HFFc6 (cell line): ENCODE measurements at places on chromosomes 7 and 10. TPM values are rescaled to one million over a fixed set of nuclear protein-coding genes. Genes with fewer than 3 reads are reported as not detected.

- no peak for DNase-seq
These were observed 1.8 kb downstream of the TMEM225B start for GRCh38 chr7:99599836-99600235.

LIPJ gene
- not detected in 3 replicates for total RNA-seq

DNA sequence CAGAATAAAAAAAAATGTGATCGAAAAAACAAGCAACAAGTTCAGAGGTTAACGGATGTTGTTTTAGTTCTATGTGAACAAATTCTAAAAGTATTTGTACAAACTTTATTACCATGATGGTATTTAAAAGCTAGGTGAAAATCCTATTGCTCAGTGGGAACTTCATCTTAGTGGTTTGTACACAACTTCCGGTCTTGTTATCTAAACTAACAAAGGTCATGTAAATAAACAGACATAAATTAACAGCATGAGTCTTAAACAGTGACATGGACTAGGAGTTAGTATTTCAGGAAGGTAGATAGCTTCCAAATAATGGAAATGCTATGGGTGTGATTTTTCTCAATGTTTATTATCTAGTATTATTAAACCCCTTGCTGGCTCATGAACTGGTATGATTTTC, 83.8 kb downstream of the SPAG6 start:
- DNase-seq: peak; percentile 19

MBL2 gene
- not detected in 3 replicates for total RNA-seq

DNA sequence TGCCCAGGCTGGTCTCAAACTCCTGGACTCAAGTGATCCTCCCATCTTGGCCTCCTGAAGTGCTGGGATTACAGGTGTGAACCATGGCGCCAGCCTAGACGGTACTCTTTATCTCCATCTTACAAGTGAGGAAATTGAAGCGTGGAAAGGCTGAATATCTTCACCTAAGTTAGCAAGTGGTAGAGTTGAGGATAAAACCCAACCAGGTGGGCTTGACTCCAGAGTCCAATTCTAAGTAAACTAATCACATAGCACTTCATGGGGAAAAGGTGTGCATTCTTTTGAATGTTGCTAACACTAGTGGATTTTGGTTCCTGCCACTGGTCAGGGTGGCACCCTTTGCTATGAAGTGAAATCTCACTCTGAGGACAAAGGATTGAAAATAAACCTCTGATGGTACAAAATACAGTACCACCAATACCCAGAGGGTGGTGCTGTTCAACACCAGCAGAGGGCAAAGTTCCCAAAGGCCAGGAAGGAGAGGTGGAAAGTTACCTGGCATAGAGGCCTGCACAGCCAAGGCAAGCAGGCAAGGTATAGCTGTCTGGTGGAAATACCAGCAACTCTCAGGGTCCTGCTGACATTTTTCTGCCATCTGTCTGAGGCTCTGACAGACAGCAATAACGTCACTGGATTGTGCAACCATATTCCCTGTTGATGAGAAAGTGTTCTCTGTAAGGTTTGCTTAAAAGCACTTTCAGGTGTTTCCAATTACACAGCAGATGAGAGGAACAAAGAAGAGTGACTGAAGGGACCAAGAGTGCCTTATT, 17.6 kb downstream of the ZDHHC16 start:
- DNase-seq: peak; percentile 50

GRCh38 chr7:85150624-85151023, 36.2 kb downstream of the SEMA3D start:
- DNase-seq: no peak

ZNF273 gene
- total RNA-seq: 1.5 to 1.9 TPM (median 1.5 TPM) in 3 replicates

- DNase-seq: no peak
These were observed 1.9 kb downstream of the TET1 start for GRCh38 chr10:68561865-68562649.

DNA sequence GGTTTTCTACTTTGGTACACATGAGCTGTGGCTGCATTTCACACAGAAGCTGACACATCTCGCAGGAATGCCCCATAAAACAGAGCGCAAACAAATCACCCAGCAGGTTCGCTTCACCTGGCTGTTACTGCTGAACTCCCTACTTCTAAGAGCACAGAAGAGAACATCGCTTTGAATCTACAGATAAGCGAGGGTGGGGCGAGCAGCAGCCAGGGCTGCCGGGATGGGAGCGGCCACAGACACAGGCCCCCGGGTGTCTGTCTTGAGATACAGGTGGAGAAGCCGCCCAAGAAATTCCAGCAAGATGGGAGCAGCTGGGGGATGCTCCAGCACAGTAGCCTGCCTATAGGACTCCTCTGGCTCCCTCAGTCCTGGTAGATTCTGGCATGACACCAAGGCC, 27.4 kb downstream of the OGDHL start:
- DNase-seq: no peak

CADPS2 gene
- total RNA-seq: not detected in 3 replicates

- DNase-seq: no peak
These were observed 296.4 kb upstream of the MKLN1 start for GRCh38 chr7:131031099-131031868.

DNA sequence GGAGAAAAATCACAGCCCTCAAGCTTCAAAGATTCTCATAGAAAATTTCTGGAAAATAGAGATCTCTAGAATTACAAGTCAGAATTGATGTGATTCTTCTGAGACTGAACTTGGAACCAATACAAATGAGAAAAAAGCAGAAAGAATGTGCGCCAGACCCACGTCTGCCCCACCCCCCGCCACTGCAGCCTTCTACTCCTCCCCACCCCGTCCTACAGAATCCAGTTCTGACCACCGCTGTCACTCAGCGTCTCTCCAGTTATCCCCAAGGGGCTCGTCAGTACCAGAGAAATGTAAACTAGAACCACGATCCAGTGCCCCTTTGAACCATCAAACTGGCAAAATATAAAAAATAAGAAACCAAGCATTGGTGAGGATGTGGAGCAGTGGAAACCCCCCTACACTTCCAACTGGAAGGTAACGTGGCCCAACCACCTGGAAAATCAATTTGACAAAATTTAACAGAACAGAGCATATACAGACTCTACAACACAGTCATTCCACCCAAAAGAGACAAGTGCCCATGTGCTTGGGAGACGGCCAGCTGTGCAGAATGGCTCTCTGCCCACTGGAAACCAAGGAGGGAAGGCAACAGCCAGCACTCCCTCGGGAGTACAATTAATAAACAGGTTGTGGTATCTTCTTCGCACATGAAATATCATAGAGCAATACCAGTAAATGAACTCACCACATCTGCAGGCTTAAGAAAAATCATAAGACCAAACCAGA, 397.9 kb downstream of the TNS3 start:
- DNase-seq: no peak

DNA sequence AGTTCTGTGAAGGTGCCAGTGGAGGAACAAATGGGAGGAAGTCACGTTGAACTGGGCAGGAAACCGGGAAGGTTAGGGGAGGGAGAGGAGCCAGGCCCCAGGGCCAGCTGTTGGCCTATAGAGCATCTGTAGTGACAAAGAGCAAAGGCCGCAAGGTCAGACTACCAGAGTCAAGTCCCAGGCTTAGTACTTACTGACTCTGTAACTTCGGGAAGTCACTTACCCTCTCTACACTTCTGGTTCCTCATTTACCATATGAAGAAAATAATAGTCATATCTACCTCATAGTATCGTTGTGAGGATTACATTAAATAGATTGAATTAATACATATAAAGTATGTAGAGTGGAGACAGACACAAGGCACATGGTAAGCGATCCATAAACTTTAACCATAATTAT, 101.8 kb upstream of the FZD1 start:
- DNase-seq: no peak

GRCh38 chr10:29900865-29901264, 158.5 kb downstream of the JCAD start:
- DNase-seq: no peak

- DNase-seq: no peak
These were observed 54.4 kb upstream of the SEC61G start for GRCh38 chr7:54813398-54813797.

MRLN gene
- total RNA-seq: not detected in 3 replicates

DNA2 gene
- total RNA-seq: 5.2 to 8.8 TPM (median 7.0 TPM) in 3 replicates

CLRN3 gene
- total RNA-seq: not detected in 3 replicates

PLCE1 gene
- 0.41 to 0.51 TPM (median 0.46 TPM) in 3 replicates for total RNA-seq

- no peak for DNase-seq
These were observed 60.5 kb downstream of the PWWP2B start for GRCh38 chr10:132457328-132458070.

ADAP1 gene
- 0.64 to 1.6 TPM (median 0.86 TPM) in 3 replicates for total RNA-seq

ZP3 gene
- total RNA-seq: 22.0 and 30.4 TPM in 2 replicates

DNA sequence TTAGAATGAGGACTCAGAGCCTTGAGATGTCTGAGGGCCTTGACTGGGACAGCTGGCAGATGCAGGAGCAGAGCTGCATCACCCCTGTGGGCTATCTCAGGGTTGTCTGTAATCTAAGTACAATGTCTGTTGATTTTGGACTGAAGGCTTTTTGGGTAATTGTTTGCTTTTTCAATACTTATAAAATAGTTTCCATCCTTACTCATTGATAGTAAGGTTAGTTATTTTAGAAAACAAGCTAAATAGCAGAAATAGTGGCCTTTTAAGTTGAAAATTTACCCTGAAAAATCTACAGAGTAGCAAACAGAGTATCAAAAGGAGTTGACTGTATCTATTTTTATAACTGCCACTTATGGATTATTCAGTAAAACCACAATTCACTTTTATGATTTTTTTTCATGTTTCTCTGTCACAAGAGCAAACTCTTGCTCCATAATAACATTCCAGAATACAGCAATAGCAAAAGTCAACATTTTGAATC, 179.7 kb downstream of the CFTR start:
- no peak for DNase-seq

GPAM gene
- total RNA-seq: 11.7 to 14.7 TPM (median 12.9 TPM) in 3 replicates

SSC4D gene
- 0.69 to 1.0 TPM (median 0.96 TPM) in 3 replicates for total RNA-seq

TCAF2 gene
- 1.3 to 1.9 TPM (median 1.7 TPM) in 3 replicates for total RNA-seq

DNA sequence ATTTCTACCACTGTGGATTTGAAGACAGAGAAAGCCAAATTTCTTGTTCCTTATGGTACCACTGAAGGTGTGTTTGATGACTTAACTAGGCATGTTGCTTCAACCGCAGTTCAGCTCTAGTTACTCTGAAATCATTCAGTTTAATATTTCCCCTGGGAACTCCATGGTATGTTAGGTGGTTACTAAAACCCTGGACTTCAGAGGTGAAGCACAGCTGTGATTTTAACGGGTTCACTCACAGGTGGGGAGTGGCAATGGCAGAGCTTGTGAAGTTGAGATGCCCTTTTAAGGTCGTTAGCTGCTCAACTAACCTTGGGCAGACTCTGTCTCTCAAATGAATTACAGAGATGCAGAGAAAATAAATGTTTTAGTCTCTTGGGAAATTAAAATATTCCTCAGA, 163.6 kb upstream of the PHYHIPL start:
- DNase-seq: no peak

- no peak for DNase-seq
These were observed 122.7 kb upstream of the TMEM229A start for GRCh38 chr7:124155432-124156022.

- no peak for DNase-seq
These were observed 244.0 kb downstream of the SKAP2 start for GRCh38 chr7:26620352-26620751.

- no peak for DNase-seq
These were observed 26.9 kb upstream of the FIGNL1 start for GRCh38 chr7:50476953-50477625.

- DNase-seq: no peak
These were observed 82.7 kb downstream of the SLC37A3 start for GRCh38 chr7:140315498-140316164.

- no peak for DNase-seq
These were observed 35.0 kb downstream of the GFRA1 start for GRCh38 chr10:116237970-116238369.

- peak; percentile 38 for DNase-seq
These were observed 82.3 kb upstream of the GTF2I start for GRCh38 chr7:74575083-74575784.

IFIT2 gene
- 8.7 to 13.0 TPM (median 9.8 TPM) in 3 replicates for total RNA-seq

GRCh38 chr7:5699467-5700384, 81.7 kb downstream of the RNF216 start:
- DNase-seq: no peak

ZMIZ1 gene
- 42.5 to 60.3 TPM (median 42.7 TPM) in 3 replicates for total RNA-seq

FLNC gene
- total RNA-seq: 510 to 535 TPM (median 517 TPM) in 3 replicates

SUN3 gene
- total RNA-seq: 2.5 TPM in 1 of 3 replicates, not detected in the others

FEZF1 gene
- total RNA-seq: not detected in 3 replicates
